ENCODE measurements at places on chromosomes 12 and 14.

DNA sequence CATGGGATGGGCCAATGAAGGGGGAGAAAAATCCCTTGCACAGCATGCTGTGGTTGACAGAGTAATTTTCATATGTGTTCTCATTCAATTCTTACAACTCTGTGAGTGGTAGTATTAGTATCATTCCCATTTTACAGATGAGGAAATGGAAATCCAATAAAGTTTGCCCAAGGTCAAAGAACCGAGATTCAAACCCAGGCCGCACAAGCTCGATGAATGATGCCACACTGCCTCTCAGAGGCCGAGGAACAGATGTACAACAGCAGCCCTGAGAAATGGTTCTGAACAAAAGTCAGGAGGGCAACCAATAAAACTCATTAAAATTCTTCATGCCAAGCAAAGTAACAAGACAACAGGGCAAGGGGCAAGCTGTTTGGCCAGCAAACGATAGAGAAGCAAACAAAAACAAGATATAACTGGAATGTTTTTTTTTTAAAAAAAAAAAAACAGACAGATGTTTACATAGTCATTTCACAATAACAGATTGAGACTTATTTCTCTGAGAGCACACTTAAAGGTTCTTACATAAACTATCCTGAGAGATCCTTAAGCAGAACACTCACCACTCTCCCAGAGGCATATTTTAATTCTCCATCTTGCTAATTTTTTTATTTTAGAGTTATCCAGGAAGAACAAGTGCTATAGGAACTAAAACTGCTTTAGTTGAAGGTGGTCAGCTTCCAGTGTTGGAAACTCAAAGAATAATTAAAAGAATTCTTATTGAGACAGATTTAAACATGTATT is 85.8 kb downstream of the EXOC5 start:
- peak; percentile 38 for DNase-seq

DNA sequence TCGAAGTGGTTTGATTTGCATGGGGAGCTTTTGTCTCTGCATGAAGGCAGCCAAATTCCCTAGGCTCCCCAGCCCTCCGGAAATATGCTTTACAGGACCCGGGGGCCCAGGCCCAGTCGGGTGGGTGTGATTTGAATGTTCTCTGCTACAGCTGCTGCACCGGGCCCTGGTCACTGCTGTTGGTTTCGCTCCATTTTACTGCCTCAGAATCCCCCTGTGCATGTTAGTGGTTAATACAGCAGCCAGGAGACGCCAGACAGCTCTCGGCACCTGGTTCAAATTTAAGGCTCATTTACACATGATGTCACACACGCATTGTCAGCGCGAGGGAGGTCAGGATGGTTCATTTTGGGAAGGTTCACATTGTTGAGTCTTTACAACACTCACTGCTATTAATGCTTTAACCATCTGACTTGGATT is 99.6 kb downstream of the SLC38A6 start:
- no peak for DNase-seq

DNA sequence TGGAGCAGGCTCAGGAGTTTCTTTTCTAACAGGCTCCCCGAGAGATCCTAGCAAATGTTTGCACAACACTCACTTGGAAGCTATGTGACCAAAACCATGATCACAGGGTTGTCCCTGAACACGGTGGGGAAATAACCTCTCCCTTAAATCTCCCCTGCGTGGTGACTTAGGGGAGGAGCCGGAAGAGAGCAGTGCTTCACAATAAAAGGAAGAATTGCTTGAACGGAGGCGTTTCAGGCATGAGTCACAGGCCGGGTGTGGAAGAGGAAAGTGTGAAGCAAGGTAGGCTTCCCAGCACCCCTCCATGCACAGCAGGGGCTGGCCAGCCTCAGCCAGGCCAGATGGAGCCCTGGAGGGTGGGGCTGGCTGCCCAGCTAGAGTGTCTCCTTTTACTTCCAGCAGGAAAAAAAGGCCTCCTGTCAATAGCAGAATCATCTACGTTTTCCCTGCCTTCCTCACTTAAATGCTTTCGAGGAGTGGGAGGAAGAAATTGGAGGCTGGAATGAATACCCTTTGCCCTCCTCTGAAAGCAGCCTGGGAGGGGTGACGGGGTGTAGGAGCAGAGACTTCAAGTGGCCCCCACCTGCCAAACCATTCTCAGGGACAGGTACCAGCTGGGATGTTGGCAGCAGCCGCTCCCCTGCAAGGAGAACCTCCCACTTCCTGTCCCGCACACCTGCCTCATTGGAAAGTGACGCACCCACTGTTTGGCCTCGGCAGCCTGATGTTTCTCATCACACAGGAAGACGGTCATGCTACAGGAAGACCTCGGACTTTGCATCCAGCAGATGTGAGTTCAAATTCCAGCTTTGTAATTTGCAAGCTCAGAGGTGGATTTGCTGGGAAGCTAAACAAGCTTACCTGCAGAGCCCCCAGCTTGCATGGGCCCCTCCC is 30.1 kb upstream of the PPP2R5C start:
- DNase-seq: peak; percentile 58

GRCh38 chr12:50220363-50220995 is 53.3 kb upstream of the CERS5 start:
- no peak for DNase-seq

DNA sequence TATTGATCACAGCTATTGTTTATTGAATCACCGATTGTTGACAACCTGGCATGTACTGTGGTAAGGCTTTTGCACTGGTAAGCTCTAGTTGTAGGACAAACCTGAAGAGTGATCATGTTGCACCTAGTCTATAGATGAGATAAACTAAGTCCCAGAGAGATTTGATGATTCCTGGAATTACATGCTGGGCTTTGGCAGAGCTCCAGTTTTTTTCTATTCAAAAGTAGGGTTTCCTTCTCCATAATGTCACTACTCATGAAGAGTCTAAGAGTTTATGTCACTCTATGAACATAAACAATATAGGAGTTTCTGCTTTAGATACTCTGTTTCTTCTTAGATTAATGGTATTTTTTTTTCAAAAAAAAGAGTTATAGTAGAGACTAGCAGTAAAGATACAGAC is 72.0 kb downstream of the BMP4 start:
- DNase-seq: no peak

DNA sequence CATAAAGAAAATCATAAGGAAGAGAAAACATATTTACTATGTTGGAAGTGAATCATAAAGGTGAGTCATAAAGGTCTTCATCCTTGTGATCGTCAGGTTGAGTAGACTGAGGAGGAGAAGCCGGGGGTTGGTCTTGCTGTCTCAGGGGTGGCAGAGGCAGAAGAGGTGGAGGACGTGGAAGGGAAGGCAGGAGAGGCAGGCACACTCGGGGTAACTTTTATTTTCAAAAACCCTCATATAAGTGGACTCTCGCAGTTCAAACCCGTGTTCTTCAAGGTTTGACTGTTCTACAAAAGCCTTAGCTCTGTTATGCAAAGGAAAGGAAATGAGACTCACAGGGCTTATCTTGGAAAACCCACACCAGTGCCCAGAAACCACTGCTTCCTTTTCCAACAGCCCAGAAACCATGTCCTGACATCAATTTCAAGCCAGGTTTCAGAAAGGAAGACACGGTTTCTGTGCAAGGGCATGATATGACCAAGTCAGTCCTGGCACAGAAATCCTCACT is 14.0 kb downstream of the SMCO2 start:
- no peak for DNase-seq

- no peak for DNase-seq
These were observed 1496.8 kb upstream of the TMEM132C start for GRCh38 chr12:126770188-126770587.

DNA sequence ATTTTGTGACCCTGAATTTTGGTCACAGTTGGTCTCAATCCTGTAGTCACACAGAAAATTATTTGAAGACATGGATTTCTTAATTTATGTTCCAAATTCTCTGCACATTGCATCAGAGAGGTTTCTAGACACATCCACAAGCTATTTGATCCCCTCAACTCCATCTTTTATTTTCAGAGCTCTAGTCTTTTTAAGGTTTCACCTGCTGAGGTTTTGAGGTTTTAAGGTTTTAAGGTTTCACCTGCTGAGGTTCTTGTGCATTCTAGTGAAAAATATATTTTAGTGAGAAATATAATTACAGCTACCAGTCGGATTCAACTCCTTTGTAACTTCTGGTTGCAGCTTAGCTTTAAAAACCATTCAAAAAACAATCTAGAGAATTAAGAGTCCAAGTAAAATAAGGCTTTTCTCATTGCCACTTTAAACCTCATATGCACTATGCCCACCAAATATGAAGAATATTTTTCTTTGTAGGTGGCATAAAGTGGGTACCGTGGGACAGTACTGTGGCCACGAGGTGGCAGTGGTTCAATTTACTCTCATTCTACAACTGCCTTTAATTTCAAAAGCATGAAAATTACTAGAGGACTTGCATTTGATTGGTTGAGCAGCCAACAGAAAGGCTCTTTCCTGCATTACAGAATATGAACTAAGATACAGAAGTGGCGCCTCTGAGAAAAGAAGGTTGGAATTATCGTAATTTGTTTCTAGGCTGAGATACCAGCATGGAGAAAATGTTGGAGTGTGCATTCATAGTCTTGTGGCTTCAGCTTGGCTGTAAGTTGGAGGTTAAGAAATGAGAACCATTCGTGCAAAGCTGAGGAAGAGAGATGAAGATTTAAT is 366.5 kb upstream of the OR4E1 start:
- no peak for DNase-seq

DNA sequence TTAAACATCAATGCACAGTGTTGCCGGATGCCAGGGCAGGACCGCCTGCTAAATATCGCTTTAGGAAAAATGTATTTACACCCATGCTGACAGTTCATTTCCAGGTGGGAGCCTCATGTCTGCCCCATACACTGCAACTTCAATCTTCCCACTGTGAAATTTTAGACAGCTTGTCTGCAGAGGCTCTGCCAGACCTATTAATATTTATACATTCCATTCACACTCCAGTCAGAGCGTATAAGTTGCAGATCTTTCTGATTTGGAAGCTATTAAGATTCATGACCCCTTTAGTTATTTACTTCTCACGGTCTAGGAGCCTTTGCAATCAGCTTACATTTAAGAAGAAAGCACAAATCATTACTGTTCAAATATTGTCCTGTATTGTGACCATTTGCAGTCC is 357.4 kb downstream of the ATP23 start:
- no peak for DNase-seq

GRCh38 chr12:58877243-58877743 is 43.0 kb downstream of the LRIG3 start:
- DNase-seq: no peak
